ENCODE measurements at places on chromosomes 1 and 21. TPM values are rescaled to one million over a fixed set of nuclear protein-coding genes. Genes with fewer than 3 reads are reported as not detected.
A peak's percentile ranks its signal among the peaks of the same experiment; 100 is the strongest.

Gene C1orf216
- total RNA-seq: 11.2 TPM

Gene CIART
- total RNA-seq: 1.3 TPM

Gene IFI44L
- 32.8 TPM for total RNA-seq

Gene NPPB
- not detected for total RNA-seq

Gene CELA3A
- not detected for total RNA-seq

- DNase-seq: no peak
These were observed 52.1 kb downstream of the ADCY10 start for GRCh38 chr1:167861664-167862381.

GRCh38 chr1:203169770-203170520 lies 5.7 kb downstream of the MYBPH start:
- DNase-seq: no peak

DNA sequence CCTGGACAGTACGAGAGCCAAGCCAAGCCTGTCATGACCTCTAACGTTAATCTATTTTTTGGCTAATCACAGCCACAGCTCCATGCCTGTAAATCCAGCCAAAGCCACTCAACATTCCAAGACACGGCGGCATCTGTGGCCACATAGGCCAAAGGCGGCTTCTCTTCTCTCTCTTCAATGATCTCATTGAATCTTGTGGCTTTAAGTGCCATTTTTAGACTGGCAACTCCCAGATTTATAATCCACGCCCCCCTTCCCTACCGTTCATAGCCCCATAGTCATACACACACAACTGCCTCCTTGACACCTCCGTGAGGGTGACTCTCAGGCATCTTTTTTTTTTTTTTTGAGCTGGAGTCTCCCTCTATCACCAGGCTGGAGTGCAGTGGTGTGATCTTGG lies 5.7 kb upstream of the SELENON start:
- no peak for DNase-seq

DNA sequence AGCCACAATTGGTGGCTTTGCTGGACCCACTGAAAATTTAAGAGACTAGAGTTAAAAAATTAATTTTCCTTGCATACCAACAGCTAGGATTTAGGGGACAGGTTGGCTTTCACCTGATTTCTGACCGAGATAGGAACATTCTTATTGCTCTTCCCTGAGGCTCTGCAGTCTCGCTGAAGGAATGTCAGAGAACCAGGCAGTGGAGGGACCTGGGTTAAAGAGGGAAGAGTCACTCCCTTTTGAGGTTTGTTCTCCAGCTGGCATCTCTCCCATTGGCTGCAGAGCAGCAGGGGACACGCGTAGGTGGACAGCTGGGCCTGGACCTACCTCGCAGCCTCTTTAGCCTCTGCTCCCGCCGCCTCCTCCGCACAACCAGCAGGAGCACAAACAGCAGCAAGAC lies 207.5 kb downstream of the PCP4 start:
- DNase-seq: no peak

DNA sequence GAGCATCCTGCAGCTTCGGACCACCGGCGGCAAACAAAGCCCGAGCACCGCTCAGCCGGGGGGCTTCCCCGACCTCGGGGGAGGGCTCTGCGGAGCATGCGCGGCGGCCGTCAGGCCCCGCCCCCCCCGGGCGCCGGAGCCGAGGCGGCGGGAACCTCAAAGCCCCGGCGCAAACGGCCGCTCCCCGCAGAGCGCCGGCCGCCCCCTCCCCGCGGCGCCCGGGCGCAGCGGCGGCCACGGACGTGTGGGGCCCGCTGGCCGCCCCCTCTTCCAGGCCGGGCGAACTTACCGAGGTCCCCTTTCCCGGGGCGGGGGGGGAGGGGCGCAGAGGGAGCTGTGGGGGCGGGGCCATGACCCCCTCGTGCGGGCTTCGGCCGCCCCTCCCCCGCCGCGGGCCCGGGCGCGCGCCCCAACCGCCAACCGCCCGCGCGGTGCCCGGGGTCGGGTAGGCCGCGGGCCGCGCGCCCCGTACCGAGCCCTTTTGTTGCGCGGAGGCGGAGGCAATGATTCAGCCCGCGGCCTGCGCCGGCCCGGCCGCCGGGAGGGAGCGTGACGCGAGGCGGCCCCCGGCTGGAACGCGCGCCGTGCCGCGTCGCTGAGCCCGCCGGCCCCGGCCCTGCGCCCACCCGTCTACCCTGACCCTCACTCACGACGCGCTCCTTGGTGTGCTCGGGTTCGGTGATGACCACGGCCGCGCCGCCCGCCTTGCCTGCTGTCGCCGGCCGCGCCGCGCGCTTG lies 1.7 kb downstream of the RCC2 start:
- DNase-seq: peak; percentile 63

GRCh38 chr21:41684381-41685245 lies 82.2 kb downstream of the RIPK4 start:
- no peak for DNase-seq

DNA sequence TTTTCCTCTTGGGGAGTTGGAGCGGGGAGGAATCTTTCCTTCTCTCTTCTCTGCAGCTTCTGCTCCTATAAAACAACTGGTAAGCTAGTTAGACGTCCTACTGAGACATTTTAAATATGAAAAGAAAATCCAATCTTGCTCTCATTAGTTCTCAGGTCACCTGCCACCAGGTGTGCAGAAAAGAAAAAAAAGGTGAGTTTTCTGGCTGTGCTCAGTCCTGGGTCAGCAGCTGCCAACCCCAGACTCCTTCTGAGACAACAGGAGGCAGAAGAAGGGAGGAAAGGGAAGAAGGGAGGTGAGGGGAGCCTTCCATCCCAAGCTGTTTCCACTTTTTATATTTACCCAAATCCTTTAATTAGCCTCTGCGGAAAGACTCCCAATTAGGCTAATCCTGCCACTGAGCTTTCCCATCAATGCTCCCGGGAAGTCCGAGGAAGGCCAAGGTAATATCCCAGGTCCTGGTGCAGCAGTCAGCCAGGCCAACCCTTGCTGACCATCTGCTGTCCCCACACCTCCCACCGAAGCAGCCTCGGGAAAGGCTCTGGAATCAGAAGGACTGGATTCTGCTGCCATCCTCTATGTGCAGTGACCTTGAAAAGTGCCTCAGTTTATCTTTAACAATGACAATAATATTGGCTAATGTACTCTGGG lies 33.4 kb downstream of the GLIS1 start:
- DNase-seq: no peak

GRCh38 chr1:25561421-25562100 lies 18.2 kb downstream of the LDLRAP1 start:
- peak; percentile 33 for DNase-seq

- DNase-seq: peak; percentile 14
These were observed 188.1 kb upstream of the SAMSN1 start for GRCh38 chr21:14734191-14734590.

DNA sequence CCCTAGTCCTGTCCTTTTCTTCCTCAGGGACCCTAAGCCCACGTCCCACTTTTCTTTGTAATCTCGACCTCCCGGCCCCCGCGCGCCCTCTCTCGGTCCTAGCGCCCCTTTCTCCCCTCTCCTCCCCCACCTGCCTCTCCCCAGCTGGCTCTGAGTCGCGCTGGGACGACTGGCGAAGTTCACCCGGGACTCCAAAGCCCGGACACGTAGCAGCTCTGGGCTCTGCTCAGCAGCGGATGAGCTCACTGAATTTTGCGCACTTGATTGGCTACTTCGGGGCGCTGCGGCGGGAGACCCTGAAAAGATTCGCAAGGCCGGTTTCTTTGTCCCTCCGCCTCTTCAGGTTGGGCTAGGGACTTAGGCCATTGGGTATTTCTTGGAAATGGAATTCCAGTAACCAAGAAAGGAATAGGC lies 16.3 kb upstream of the ACKR1 start:
- DNase-seq: peak; percentile 26

- DNase-seq: peak; percentile 45
These were observed 48.1 kb downstream of the AHDC1 start for GRCh38 chr1:27555700-27556424.

GRCh38 chr1:59288046-59288445 lies 8.8 kb upstream of the FGGY start:
- no peak for DNase-seq

DNA sequence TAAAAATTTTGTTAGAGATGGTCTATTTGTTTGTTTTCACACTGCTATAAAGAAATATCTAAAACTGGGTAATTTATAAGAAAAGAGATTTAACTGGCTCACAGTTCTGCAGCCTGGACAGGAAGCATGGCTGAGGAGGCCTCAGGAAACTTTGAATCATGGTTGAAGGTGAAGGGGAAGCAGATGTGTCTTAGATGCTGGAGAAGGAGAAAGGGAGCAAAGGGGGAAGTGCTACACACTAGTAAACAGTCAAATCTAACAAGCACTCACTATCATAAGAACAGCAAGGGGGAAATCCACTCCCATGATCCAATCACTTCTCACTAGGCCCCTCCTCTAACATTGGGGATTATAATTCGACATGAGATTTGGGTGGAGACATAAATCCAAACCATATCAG lies 76.8 kb upstream of the COL24A1 start:
- DNase-seq: no peak

DNA sequence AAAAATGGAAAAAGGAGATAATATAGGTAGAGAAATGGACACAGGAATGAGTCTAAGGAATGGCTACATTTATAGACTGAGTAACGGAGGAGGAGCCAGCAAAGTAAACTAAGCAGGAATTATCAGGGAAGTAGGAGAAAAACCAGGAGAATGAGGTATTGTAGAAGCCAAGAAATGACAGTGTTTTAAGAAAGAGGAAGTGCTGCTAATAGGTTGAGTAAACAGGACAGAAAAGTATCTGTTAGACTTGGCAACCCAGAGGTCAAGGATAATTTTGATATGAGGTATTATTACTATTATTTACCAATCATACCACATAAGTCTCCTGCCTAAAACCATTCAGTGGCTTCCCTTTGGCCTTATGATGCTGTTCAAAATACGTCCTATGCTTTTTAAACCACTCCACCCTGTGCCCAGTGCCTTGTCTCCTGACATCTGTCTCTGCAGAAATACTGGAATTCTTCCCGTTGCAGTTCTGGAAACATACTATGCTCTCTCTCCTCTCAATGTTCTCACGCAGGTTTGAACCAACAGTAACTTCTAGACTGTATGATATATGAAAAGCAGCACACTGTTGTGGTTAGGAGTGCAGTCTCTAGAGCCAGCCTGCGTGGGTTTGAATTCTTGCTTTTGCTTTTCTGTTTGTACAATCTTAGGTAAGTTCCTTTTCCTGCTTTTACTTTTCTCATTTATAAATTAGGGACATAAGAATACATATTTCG lies 24.6 kb upstream of the NEK7 start:
- DNase-seq: no peak

GRCh38 chr1:214455971-214456867 lies 95.2 kb downstream of the PTPN14 start:
- no peak for DNase-seq

GRCh38 chr1:228345201-228345930 lies 61.3 kb downstream of the TRIM11 start:
- DNase-seq: no peak

DNA sequence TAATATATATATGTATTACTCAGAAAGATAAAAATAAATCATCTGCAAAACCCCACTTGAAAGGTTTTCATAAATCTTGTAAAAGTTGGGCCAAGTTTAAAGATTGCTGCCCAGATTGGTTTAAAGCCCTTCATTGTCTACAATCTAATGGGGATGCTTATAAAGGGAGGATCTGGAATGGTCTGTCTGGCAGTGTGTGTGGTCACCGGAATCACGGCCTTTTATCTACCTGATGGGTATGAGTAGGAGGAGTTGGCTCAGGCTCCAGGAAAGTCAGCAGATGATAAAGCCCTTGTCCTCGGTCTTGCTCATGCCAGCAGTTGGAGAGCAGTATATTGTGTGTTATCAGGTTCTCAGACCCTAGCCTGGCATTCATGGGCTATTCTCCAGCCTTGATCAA lies 197.7 kb downstream of the ROR1 start:
- DNase-seq: no peak

- DNase-seq: no peak
These were observed 26.7 kb upstream of the ZBTB8B start for GRCh38 chr1:32438136-32438535.

DNA sequence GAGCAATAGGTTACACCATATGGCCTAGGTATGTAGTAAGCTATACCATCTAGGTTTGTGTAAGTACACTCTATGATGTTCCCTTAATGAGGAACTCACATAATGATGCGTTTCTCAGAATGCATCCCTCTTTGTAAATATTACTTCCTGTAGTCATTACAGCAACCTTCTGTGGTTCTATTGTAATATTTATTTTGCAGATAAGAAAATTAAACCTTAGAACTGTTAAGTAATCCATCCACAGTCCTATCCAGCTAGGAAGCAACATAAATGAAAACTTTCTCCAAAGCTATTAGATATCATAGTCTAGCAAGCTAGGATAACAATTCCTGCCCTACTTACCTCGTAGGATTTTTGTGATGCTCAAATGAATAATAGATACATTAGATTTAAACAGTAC lies 88.7 kb downstream of the WLS start:
- no peak for DNase-seq

- DNase-seq: no peak
These were observed 44.8 kb downstream of the NTPCR start for GRCh38 chr1:232995189-232995588.

DNA sequence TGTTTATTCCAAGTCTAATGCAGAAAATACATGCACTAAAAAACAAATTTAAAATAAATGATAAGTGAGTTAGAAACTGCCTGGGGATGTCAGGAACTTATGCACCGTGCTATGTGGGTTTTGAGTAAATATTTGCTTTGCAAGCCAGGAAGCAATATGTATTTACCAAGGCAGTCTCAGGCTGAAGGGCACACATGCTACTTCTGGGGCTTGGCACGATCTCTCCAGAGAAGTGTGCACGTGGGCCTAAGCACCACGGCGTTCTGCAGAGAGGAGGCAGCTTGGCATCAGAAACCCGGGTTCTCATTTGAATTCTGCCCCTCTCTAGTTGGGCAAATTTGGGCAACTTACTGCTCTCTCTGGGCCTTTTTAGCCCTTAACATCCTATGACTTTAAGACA lies 72.6 kb upstream of the ROR1 start:
- DNase-seq: no peak

DNA sequence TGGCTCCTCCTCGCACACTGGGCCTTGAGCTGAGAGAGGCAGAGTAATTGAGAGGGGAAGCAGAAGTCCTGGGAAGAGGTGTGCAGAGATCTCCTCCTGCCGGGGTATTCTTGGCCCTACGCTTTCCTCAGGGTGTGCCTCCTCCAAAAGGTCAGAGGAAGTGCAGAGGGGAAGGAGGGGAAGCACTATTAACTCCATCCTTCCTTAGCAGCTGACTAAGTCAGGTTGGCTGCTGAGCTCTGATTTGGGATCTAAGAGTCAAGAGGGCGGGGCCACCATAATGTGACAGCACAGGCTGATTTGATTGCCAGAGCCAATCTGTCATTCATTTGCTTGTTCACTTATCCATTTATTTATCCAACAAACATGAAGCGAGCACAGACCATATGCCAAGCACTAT lies 12.3 kb downstream of the ATP2B4 start:
- DNase-seq: no peak

- peak; percentile 54 for DNase-seq
These were observed 182.5 kb upstream of the SGIP1 start for GRCh38 chr1:66351478-66351877.

- DNase-seq: no peak
These were observed 242.5 kb upstream of the VAMP3 start for GRCh38 chr1:7528386-7529198.

Data from activated CD4-positive, alpha-beta memory T cell treated with anti-CD3 and anti-CD28 coated beads for 36 hours (primary cell).